Central memory CD8-positive, alpha-beta T cell (primary cell): ENCODE measurements at places on chromosomes 11 and 22.

DNA sequence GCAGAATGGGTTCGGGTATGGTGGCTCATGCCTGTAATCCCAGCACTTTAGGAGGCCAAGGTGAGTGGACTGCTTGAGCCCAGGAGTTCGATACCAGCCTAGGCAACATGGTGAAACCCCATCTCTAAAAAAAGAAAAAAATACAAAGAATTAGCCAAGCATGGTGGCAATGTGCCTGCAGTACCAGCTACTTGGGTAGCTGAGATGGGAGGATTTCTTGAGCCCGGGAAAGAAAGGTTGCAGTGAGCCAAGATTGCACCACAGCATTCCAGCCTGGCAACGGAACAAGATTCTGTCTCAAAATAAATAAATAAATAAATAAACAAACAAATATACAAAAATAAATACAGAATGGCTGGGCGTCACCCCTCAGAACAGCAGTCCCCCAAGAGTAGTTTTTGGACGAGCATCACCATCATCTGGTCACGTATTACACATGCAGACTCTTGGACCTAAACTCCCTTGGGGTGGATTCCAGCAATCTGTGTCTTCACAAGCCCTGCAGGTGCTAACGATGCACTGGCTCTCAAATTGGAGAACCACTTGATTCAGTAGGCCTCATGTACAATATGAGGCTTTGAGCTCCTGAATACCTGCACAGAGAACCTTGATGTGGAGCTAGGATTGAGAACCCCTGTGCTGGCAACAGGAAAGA lies 33.5 kb downstream of the CLMP start:
- peaks cover 18% of the 10 kb centered on the region for H3K27me3 ChIP-seq
- H3K4me3 ChIP-seq, result no peak overlapping the region
- H3K4me1 ChIP-seq, result peaks cover 10% of the 10 kb centered on the region
- no peak overlapping the region for H3K27ac ChIP-seq

- DNase-seq, result no peak
- peaks cover 28% of the 10 kb centered on the region for H3K27me3 ChIP-seq
- H3K27ac ChIP-seq, result no peak overlapping the region
- H3K4me3 ChIP-seq, result no peak overlapping the region
- H3K4me1 ChIP-seq, result no peaks in the 10 kb centered on the region
These were observed 15.7 kb downstream of the TIMP3 start for GRCh38 chr22:32817137-32817730.

DNA sequence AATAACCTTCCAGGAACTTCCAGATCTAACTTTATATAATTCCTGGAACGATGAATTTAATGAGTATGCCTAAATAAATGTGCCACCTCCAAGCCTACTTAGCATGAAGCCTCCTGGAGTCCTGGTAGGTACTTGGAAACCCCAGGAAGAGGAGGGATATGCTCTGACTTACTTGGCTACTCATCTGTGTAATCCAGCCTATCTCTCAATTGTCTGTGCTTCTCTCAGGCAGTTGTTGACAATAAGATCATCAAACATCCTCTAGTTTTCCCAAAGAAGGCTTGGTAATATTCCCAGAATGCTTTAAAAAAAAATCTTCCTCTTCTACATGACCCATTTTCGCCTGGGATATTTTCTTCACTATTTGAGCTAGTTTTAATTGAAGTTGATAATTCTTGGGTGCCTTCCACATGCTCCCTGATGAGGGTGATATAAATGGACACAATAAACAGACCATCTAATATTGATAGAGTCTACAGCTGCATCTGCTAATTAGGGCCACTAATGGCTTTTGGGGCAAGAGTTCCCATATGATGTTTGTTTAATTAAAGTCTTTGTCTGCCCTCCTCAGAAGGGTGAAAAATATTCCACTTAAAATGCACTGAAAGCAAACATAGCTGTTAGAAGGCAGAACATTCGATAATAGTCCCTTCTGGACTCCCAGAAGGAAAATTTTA lies 75.5 kb upstream of the RAB38 start:
- H3K36me3 ChIP-seq, result peaks cover 3% of the 10 kb centered on the region
- no peak overlapping the region for H3K27ac ChIP-seq
- H3K27me3 ChIP-seq, result no peaks in the 10 kb centered on the region

DNA sequence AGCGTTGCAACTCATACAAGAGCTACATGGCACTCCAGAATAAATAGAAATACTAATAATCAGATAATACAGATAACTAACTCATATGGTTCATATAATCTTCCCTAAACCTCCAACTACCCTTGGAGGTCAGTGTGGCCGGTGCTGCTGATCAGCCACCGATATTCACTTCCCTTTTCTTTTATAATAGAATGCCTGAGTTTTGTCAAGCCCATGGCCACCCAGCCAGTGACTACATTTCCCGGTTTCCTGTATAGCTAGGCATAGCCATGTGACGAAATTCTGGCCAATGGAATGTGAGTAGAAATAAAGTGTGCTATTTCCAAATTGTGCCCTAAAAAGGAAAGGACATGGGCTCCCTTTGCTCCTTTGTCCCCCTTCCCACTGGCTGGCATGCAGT lies 5.9 kb upstream of the CAT start:
- peaks cover 28% of the 10 kb centered on the region for H3K27me3 ChIP-seq
- no peak overlapping the region for H3K4me3 ChIP-seq
- no peak overlapping the region for H3K27ac ChIP-seq
- no peaks in the 10 kb centered on the region for H3K4me1 ChIP-seq
- no peaks in the 10 kb centered on the region for H3K36me3 ChIP-seq

GRCh38 chr11:2180789-2181370 lies 9.3 kb upstream of the TH start:
- no peak for DNase-seq
- H3K4me3 ChIP-seq, result no peak overlapping the region
- H3K27me3 ChIP-seq, result peaks cover 9% of the 10 kb centered on the region
- H3K27ac ChIP-seq, result no peak overlapping the region
- H3K4me1 ChIP-seq, result no peaks in the 10 kb centered on the region

DNA sequence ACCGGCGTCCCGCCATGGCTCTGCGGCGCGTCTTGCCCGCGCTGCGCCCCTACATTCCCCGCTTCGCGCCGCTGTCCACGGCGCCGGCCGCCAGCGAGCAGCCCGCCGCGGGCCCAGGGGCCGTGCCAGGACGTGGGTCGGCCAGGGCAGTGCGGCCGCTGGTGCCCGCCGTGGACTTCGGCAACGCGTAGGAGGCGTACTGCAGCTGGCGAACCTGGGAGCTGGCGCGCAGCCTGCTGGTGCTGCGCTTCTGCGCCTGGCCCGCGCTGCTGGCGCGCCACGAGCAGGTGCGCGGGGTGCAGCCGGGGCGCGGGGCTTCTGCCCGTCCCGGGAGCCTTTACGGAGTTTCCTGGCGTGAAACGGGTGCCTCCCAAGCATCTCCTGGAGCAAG lies 20.1 kb downstream of the DGCR6L start:
- H3K4me1 ChIP-seq, result peaks cover 7% of the 10 kb centered on the region
- H3K36me3 ChIP-seq, result no peaks in the 10 kb centered on the region
- no peak for DNase-seq
- peak overlapping the region; percentile 77 for H3K4me3 ChIP-seq
- H3K27ac ChIP-seq, result no peak overlapping the region

DNA sequence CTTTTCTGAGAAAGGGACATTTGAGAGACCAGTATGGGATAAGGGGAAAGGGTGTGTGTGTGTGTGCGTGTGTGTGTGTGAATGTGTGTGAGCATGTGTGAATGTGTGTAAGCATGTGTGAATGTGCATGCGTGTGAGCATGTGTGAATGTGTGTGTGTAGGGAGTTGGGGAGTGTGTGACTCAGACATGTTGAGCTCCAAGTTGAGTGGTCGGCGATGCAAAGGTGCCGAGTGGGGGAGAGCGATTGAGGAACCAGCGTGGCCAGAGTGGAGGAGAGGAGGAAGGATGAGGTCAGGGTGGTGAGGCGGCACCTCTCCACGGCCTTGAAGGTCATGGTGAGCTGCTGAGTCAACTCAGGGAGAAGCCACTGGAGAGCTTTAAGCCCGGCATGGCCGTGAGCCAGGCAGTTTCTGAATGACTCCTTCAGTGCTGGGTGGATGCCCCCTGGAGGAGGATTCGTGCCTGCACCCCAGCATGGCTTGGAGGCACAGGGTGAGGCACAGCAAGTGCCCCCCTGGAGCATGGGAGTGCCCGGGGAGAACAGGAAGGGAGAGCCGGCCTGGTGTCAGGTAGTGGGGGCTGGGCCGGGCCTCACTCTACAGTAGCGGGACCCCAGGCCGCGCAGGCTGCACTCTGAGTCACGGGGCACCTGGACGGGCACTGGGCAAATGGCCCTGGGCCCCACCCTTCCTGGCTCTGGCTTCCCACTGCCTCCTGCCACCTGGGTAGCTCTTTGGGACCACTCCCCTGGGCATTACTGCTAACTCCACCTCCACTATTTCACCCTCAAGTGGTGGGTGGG lies 8.2 kb upstream of the CCDC88B start:
- no peaks in the 10 kb centered on the region for H3K27me3 ChIP-seq
- H3K36me3 ChIP-seq, result peaks cover 4% of the 10 kb centered on the region
- peak; percentile 70 for DNase-seq
- H3K4me3 ChIP-seq, result peak overlapping the region; percentile 19
- H3K27ac ChIP-seq, result peak overlapping the region; percentile 20

- no peaks in the 10 kb centered on the region for H3K36me3 ChIP-seq
- no peak for DNase-seq
- no peak overlapping the region for H3K27ac ChIP-seq
- H3K4me3 ChIP-seq, result peak overlapping the region; percentile 77
- peaks cover 88% of the 10 kb centered on the region for H3K27me3 ChIP-seq
These were observed 1.5 kb downstream of the MAP6 start for GRCh38 chr11:75667255-75667830.

- no peaks in the 10 kb centered on the region for H3K4me1 ChIP-seq
- H3K27ac ChIP-seq, result no peak overlapping the region
- DNase-seq, result no peak
- H3K4me3 ChIP-seq, result no peak overlapping the region
- no peaks in the 10 kb centered on the region for H3K27me3 ChIP-seq
- no peaks in the 10 kb centered on the region for H3K36me3 ChIP-seq
These were observed 744.3 kb downstream of the NTM start for GRCh38 chr11:132114743-132115142.

DNA sequence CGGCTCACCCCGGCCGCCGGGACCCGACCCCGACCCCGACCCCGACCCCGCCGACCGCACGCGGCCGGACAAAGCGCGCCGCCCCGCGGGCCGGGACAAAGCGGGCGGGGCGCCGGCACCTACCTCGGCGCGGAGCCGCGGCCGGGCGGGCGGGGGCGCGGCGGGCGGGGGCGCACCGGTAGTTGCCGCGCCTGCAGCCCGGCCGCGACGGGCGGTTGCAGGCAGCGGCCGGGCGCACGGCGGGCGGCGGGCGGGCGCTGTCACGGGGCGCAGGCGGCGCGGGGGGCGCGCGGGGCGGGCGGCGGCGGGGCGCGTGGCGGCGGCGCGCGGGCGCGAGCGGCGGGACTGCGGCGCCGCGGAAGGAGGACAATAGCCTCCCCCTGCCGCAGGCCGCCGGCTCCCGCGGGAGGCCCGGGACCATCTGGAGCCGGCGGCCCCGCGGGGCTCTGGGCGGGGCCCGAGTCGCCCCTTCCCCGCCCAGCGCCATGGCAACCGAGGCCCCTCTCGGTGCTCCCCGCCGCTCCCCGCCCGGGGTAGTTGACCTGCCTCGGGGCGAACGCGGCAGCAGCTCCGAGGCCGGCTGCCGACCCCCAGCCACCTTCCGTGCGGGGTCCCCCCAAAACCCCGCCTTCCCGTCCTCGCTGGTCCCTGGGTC lies 851 bp downstream of the SPTBN2 start:
- H3K36me3 ChIP-seq, result peaks cover 3% of the 10 kb centered on the region
- DNase-seq, result no peak
- H3K27ac ChIP-seq, result peak overlapping the region; percentile 68
- peak overlapping the region; percentile 77 for H3K4me3 ChIP-seq
- H3K4me1 ChIP-seq, result peaks cover 16% of the 10 kb centered on the region
- H3K27me3 ChIP-seq, result peaks cover 65% of the 10 kb centered on the region

- peaks cover 43% of the 10 kb centered on the region for H3K27me3 ChIP-seq
- H3K4me1 ChIP-seq, result no peaks in the 10 kb centered on the region
- no peaks in the 10 kb centered on the region for H3K36me3 ChIP-seq
- no peak for DNase-seq
- H3K4me3 ChIP-seq, result no peak overlapping the region
These were observed 10.8 kb upstream of the RASSF10 start for GRCh38 chr11:12998336-12998735.

GRCh38 chr22:46374663-46375474 lies 39.4 kb downstream of the TRMU start:
- no peak for DNase-seq
- peak overlapping the region; percentile 65 for H3K4me3 ChIP-seq
- peak overlapping the region; percentile 77 for H3K27ac ChIP-seq
- H3K27me3 ChIP-seq, result no peaks in the 10 kb centered on the region
- H3K36me3 ChIP-seq, result peaks cover 5% of the 10 kb centered on the region

- no peak overlapping the region for H3K4me3 ChIP-seq
- no peaks in the 10 kb centered on the region for H3K27me3 ChIP-seq
- peak overlapping the region; percentile 49 for H3K27ac ChIP-seq
- no peak for DNase-seq
- peaks cover 35% of the 10 kb centered on the region for H3K4me1 ChIP-seq
These were observed 6.1 kb downstream of the MICALL1 start for GRCh38 chr22:37912171-37912570.

DNA sequence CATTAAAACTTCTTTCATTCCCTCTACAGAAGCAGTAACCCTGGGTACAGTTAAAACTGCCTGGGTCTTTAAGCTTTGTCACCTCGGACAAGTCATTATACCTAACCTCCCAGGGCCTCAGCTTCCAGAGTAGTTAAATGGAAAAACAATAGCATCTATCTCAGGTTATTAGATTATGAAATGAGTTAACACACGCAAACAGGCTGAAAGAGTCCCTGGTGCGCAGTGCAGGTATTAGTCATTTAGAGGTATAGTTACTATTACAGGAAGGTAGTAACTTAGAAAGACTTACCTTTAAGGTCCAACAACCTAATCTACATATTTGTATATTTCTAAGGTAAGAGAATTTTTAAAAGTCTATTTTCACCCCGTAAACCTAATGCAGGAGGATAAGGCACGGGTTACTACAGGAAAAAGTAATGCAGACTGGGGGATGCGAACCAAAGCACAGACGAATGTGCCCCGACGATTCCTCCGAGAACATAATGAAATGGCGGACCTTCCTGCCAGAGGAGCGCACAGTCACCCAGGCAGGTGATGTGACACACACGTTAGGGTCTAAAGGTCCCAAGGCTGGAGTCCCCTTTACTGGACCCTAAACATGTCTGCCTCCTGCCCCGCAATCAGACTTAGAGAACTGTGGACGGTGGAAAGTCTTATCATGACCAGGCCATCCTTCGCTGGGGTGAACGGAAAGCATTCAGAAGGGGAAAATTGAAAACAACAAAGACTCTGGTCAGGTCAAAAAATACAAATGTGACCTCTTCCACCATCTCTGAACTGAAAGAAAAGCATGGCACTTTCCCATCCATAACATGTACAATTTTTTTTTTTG lies 1.3 kb downstream of the NAP1L4 start:
- DNase-seq, result no peak
- no peaks in the 10 kb centered on the region for H3K27me3 ChIP-seq
- peaks cover 16% of the 10 kb centered on the region for H3K36me3 ChIP-seq
- peak overlapping the region; percentile 98 for H3K27ac ChIP-seq
- H3K4me3 ChIP-seq, result peak overlapping the region; percentile 98
